ENCODE measurements at places on chromosomes 2 and 18. TPM values are rescaled to one million over a fixed set of nuclear protein-coding genes. Genes with fewer than 3 reads are reported as not detected.

Gene OTX1
- 4.6 TPM for total RNA-seq

Gene TWIST2
- total RNA-seq = 20.7 TPM

Gene NAT8
- total RNA-seq = not detected

Gene CD28
- total RNA-seq = not detected

Gene NDC80
- total RNA-seq = 14.2 TPM

Gene GYPC
- not detected for total RNA-seq

Gene LHCGR
- not detected for total RNA-seq

Gene RFTN2
- total RNA-seq = not detected

Gene HAAO
- total RNA-seq = not detected

Gene MOCOS
- 2.7 TPM for total RNA-seq

Gene ADGRF3
- total RNA-seq = not detected

Gene MAL
- not detected for total RNA-seq

Gene USP40
- total RNA-seq = 21.0 TPM

Gene TMEM247
- not detected for total RNA-seq

Measured in A549 treated with RU486 at 1 μM for 4 hours (cell line).